HuH-7.5 (cell line): ENCODE measurements at places on chromosomes 3 and 15.

DNA sequence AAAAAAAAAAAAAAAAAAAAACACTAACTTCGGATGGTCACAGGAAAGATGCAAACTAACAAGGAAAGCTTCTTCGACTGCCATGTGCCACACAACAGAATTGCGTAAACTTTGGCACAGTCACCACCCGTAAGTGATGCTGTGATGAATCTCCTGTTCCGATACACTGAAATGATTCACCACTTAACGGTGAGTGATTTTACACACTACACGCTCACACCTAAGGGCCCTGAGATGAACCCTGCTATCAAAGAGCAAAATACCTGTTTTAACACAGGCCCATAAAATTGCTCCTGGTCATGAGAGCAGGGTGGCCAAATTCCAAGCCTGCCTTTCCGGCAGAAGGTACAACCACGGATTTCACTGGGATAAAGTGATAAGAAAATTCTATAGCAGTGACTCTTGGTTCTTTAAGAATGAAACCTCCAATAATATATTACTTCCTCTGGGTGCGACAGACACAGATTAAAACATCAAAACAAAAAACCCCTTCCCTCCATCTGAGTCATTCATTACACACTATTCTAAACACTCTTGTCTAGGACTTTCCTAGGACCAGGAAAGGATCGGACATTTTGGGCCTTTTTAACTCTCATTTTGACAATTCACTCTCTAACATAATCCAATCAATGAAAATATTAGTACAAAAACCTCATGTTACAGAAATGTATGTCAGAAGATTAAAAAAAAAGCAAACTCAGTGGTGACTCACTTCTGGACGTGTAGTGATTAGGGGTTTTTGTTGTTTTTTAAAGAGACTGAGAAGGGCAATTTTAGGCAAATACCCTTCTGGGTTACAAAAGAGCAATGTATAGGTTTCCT, 28.3 kb downstream of the LRIG1 start:
- no peak for DNase-seq

DNA sequence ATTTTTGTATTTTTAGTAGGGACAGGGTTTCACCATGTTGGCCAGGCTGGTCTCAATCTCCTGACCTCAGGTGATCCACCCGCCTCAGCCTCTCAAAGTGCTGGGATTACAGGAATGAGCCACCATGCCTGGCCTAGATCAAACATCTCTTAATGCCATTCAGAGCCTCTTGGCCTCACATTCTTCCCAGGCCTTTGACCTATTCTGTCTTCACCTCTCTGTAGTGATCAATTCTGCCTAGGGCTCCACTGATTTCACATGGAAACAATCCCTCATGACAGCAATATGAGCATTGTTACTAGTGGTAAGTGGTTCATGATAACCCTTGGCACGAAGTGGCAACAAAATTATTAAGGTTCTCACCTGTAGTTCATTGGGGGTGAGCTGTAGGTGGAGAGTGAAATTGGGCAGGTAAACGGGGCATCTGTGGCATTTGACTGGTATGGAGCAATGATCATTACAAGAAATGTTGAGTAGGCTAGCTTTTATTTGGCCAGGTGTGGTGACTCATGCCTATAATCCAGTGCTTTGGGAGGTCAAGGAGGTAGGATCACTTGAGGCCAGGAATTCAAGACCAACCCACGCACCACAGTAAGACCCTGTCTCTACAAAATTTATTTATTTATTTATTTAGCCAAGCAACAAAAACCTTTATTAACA, 4.8 kb upstream of the ARPIN start:
- DNase-seq, result no peak

GRCh38 chr3:46416811-46417510, 9.9 kb downstream of the CCRL2 start:
- DNase-seq, result no peak

- peak; percentile 51 for DNase-seq
Observed at GRCh38 chr15:42385206-42385979, 26.1 kb downstream of the CAPN3 start.

DNA sequence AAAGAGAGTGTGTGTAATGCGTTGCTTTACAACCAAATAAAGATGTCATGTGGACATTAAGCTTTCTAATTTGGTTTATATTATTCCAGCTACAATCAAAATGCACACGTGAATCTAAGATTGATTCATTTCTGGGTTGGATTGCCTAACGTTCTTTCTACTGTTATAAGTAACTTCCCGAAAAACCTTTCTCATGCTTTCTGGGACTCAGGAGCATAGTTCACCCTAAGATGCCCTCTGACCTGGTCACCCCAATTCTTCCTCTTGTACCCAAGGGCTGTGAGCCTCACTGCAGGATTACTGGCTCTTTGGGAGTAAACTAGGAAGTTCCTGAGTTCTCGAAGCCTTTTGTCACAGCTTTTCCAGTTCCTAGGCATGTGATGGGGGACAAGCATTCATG, 12.7 kb upstream of the LMCD1 start:
- no peak for DNase-seq

- DNase-seq, result no peak
Observed at GRCh38 chr3:177186306-177186705, 11.0 kb downstream of the TBL1XR1 start.

- DNase-seq, result no peak
Observed at GRCh38 chr3:49626101-49626581, 48.0 kb upstream of the APEH start.

- DNase-seq, result no peak
Observed at GRCh38 chr15:61175024-61175423, 54.1 kb downstream of the RORA start.

GRCh38 chr3:46400000-46400734, 6.7 kb downstream of the CCR5AS start:
- no peak for DNase-seq

- DNase-seq, result no peak
Observed at GRCh38 chr15:28243901-28244300, 78.1 kb downstream of the HERC2 start.

DNA sequence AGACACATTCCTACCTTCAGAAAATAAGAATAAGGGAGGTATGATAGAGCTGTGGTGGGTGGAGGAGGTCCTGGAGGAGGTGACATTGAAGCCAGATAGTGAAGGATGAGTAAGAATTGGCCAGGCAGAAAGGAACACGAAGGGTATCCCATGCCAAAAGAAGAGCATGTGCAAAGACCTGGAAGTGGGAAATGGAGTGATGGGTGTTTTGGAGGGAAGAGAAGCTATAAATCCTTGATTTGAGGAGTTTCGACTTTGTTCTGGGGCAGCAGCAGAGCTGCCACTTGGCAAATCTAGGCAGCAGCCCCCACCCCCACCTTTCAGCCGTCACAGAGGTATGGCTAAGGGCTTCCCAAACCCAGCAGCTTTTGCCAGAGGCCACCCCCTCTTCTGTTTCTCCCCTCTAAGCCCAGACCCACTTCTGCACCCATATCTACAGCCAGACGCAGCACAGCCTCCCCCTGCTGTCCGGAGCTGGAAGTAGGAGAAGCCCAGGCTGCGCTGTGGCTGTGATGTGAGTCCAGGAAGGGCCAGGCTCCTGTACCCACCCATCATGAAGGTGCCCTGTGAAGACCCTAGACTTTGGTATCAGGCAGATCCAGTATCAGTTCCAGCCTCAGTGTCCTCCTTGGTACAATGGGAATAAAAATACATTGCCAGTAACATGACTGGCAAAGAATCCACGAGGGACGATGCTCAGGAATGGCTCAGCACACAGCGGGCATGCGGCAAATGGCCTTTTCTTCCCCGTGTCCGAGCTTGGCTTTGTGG, 188.7 kb upstream of the LINGO1 start:
- peak; percentile 92 for DNase-seq

DNA sequence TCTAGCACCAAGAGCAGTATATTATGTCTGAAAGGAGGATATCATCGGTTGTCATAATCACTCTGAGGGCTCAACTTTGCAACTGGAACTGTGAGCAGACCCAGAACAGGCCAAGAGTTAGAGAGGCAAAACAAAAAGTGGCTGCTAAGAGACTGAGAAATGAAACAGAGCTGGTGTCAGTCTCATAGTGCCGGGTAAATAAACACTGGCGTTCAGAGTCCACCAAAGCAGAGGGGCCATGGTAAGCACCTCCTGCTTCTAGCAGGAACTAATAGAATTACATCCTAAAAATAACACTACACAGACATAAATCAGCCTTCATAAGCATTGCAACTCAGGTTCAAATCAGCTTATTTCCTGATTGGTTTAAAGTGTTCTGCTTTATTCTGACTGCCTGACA, 10.3 kb upstream of the IL12A start:
- DNase-seq, result no peak

DNA sequence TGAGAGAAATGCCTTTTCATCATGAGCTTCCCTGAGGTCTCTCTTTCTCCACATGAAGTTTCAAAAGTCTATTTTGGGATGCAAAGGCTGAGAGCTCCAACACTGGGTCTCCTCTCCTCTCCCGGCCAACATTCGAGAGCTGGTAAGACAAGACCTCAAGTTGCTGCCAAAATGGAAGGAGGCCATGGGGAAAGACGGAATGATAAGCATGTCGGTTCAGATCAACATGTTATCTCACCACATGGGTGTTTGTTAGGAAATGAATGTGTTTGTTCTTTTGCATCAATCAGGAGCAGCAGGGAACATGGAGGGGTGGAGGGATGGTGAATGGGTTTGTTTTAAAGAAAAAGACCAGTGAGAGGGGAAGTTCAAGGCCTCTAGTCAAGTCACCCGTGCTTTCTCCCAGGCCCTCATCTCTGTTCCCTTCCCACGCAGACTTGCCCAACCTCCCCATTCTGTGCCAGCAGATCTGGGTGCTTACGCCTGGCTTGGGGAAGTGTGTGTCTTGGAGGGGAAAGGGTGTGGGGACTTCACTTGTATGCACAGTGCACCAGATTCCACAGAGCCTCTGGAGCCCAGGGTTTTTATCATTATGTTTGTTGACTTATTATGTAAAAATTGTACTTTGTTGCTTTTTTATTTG, 23.5 kb upstream of the ATP10A start:
- DNase-seq, result no peak

DNA sequence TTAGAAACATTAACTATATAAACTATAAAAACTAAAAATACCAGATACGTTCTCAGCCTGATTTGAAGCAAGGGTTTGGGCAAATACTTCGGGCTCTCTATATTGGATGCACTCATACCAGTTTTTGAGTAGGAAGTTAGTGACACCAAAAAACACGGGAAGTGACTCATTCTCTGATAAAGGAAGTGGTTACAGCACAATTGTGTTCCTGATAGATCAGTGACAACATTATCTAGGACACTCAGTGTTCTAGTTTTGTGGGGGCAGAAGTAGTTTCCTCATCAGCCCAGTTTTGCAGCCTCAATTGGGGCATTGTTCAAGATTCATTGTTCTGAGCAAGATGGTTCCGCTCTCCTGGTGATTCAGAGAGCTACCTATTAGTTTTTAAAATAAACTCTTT, 469.6 kb upstream of the DPPA4 start:
- DNase-seq, result no peak

GRCh38 chr15:88986949-88987590, 73.9 kb upstream of the MFGE8 start:
- DNase-seq, result peak; percentile 45

GRCh38 chr3:43268636-43269035, 17.7 kb upstream of the SNRK start:
- DNase-seq, result no peak

GRCh38 chr3:6439226-6439625, 421.7 kb upstream of the GRM7 start:
- DNase-seq, result no peak

DNA sequence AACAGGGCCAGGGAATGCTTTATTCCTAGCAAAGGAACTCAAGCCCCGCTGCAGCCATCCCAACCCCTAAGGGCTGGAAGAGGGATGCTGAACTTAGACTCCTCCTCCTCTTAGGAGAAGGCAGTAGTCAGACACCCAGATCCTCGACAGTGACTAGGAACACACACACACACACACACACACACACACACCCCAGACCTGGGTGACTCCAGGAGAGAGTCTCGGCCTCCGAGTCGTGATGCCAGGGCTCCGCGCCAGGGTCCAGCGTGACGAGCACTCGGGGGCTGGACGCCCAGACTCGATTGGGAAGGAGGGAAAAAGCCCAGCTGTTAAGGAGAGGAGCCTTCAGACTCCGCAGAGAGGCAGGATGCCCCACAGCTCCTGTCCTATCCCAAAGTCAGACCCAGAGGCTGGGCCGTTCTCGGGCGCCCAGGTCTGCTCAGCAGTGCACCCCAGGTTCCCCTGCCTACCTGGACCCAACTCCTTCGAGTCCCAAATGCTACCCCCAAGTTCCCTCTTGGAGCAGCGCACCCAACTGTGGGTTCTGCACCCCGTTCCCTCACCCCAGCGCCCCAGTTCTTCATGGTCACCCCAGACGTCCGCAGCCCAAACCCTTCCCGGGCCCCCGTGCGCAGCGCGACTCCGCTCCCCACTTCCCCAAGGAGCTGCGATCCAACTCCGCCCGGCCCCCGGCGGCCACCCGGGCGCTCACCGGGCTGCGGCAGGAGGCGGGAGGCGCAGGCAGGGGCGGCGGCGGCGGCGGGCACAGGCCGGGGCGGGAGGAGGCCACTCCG, 421 bp downstream of the BMF start:
- no peak for DNase-seq

GRCh38 chr3:4613366-4613765, 120.2 kb downstream of the ITPR1 start:
- no peak for DNase-seq

- DNase-seq, result no peak
Observed at GRCh38 chr3:133210656-133211055, 172.5 kb downstream of the TMEM108 start.

- DNase-seq, result no peak
Observed at GRCh38 chr3:27639271-27639670, 82.9 kb downstream of the EOMES start.

DNA sequence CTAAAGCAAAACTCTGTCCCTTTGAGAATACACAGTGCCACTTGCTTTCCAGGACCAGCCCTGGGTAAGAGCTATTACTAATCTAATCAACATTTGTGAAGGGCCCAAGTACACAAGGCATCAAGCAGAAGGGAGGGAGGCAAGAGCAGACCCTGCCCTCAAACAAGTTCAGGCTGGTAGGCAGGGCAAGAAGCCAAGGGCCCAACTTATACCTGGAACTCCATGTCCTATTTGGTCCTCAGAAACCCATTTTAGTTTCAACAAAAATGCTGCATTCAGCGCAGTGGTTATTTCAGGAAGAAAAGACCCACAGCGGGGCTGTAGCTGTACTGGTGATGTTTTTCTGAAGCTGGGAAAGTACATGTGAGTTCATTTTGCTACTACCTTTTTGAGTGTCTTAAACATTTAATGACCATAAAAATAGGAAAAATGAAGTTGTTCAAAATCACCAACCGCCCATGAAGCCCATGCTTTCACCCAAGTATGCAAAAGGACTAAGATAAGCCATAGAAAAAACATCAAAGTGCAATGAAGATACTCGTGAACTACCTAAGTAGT, 2.8 kb downstream of the RPS17 start:
- no peak for DNase-seq

GRCh38 chr3:7999384-7999783, 502.2 kb upstream of the LMCD1 start:
- no peak for DNase-seq

GRCh38 chr15:70172124-70172523, 74.4 kb upstream of the TLE3 start:
- DNase-seq, result no peak

GRCh38 chr3:40097131-40098117, 212.1 kb upstream of the EIF1B start:
- no peak for DNase-seq
